ENCODE measurements at places on chromosomes 1 and 21.
A peak's percentile ranks its signal among the peaks of the same experiment; 100 is the strongest.

DNA sequence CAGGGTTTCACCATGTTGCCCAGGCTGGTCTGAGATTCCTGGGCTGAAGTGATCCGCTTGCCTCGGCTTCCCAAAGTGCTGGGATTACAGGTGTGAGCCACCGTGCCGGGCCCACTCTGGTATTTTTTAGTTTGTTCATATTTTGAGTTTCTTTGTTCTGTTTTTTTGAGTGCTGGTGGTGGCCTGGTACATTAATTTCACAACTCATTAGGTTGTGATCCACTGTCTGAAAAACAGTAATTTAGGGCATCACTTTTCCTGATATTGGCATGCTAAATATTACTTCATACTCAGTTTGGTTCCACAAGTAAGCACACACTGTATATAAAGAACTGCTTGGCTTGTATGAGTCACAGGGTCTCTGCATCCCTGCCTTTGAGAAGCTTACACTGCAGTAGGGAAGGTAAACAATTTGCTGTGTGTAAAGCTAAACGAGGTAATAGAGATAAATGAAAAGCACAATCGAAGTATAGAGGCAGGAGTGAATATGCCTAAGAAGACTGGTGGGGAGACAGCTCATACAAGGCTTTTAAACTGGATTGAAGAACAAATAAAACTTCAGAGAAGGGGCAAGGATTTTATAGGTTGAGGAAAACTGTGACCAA is 7.7 kb downstream of the SNX27 start:
- peak; percentile 57 for DNase-seq

DNA sequence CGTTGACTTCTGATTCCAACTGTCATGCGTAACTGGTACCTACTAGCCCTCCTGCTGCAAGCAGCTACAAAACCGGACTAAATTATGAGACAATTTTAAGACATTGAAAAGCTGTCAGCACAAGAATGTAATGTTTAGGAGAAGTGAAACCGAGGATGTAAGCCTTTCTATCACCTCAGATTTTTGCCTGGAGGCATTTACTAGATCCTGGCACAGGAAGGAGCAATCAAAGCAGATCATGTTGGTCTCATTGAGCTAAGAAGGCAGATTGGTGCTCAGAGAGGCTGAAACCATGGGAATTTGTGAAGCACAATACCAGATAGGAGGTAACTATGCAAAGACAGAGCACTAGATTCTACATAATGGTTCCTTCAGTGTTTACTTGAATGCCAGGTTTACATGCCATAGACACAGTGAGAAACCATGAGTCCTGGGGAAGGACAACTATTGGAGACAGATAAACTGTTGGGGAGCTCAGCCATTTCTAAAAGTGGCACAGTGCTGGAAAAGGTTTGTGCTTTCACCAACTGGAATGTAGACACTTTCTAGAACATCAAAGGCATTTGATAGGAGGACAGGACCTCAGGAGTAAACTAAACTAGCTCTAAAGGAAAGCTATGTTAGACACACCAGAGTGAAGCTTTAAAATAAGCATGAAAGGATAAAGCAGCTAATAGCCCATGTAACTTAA is 179.4 kb downstream of the LYPLAL1 start:
- no peak for DNase-seq

DNA sequence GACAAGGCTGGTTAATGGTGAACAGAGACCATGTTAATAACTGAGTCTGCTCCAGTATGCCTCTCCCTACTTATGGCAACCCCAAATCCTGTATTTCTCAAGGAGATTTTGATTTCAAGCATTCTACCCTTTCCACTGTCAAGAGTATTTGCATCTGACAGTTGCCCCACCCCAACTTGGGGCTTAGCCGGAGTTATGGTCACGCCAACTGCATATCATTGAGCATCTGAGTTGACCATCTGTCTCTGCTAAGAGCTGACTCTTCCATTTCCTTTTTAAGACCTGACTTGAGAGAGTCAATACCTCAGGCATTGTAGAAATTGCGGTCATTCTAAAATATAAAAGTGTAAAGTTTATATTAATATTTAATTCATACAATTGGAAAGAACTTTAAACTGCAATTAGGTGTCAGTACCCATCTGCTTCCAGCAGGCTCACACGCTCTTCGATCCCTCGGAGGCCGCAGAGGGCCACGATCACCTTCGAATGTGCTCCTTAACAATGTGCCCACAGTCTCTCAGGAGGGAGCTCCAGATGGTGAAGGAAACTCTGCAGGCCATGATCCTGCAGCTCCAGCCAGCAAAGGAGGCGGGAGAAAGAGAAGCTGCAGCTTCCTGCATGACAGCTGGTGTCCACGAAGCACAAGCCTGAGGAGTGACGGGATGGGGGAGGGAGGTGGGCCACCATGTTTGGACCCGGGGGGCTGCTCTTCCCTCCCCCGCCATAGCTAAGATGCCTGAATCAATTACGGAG is 409.8 kb downstream of the DISC1 start:
- DNase-seq, result no peak

- no peak for DNase-seq
Observed at GRCh38 chr21:31358158-31358557, 14.1 kb upstream of the TIAM1 start.

DNA sequence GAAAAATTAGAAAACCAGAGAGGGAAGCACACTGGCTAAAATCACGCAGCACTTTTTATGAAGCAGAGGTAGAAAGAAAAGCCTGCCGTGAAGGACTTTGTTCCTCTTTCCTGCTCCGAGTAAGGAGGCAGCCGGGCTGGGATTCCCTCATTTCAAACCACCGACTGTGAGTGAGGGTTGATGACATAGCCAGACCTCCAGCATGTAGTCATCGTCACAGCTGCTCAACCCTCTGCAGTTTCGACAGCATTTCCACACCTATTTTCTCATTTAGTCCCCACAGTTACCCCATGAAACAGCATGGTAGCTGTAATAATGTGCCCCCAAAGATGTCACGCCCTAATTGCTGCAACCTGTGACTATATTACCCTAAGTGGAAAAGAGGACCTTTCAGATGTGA is 35.3 kb downstream of the FCRL5 start:
- no peak for DNase-seq

GRCh38 chr1:180545991-180546390 is 12.8 kb upstream of the OVAAL start:
- DNase-seq, result no peak

DNA sequence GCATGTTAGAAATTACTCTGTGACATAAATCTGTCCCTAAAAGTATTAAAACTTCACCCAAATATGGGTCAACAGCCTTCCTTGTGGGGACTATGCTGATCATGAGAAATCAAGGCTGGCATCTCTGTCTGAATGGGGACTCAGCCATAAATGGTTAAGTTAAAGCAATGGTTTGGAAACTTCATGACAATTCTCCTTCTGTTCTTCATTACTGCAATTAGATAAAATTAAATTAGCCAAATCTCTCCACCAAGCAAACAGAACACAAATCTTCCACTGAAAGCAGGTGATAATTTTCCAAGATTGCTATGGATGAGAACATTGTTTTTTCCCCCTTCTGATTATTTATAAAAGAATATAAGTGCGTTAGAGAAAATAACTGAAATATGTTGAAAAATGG is 346.1 kb downstream of the KCNH1 start:
- DNase-seq, result no peak

- DNase-seq, result no peak
Observed at GRCh38 chr1:26858891-26859640, 3.9 kb upstream of the SFN start.

DNA sequence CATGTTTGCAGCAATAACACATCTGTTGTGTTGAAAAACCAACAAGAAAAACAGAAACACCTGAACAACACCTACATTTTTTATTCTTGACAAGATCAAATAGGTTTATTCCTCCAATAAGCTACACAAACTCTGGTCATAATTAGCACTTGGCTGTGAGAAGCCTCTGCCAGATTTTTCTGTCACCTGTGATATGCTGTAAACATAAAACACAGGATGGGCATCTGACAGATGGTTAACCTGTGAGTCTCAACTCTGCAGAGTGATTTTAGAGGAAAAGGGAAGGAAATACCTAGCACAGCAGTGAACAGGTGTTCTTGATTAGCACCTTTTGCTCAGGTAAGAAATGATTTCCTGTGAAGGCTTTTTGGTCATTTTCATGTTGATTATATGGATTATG is 175.4 kb upstream of the COA6 start:
- DNase-seq, result no peak

DNA sequence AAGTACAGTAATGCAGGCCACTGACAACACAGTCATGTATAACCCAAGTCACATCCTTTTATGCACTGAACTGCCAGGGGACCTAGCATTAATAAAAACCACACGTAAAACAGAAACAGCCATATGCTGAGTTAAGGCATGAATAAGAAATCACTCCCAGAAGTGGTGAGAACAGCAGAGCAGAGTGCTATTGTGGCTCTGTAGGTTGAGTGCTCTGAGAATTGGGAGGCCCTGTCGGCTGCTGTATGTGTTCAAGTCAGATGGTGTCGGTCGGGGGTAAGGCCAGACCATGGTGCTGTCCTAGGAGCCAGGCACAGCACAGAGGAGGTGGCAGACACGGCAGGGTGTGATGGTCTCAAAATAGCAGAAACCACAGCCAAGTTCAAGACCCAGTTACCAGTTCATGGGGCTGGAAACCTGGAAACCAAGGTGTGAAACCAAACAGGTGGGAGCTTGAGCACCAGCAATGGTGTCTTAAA is 126.6 kb upstream of the COA6 start:
- DNase-seq, result no peak

DNA sequence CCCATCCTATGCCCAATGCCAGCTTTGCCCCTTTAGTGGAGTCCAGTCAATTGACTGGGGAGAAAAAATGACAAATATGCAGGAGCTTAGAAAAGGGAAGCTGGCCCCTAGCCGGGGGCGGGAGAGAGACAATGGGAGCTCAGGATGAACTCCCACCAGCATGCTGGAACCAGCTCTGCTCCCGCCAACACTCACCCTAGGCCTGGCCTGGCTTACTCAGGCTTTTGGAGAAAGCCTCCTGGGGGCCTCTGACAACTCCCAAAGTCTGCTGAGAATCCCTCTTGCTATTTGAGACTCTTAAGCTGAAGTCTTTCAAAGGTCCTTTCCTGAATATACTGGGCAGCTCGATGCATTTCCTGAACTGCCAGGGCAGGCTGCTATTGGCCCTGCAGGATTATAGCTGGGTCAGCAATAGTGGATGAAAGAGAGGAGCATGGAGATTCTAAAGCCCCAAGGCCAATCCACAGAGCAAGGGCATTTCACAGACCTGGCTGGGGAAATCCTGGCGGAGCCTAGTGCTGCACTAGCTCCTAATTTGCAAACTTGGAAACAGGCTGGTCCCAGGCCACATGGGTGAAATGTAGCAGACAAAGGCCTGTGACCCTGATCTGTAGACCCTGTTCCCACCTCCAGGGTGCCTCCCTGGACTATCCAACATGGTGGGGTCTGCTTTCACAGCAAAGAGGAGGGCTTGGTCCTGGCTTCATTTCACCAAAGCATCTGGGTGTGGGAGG is 35.7 kb upstream of the CLSTN1 start:
- no peak for DNase-seq

- DNase-seq, result no peak
Observed at GRCh38 chr1:244209955-244210354, 158.9 kb downstream of the ZBTB18 start.

All from fibroblast of mammary gland (primary cell).